Lower lobe of right lung (tissue), 2 donors: ENCODE measurements at places on chromosomes 7 and 10.

DNA sequence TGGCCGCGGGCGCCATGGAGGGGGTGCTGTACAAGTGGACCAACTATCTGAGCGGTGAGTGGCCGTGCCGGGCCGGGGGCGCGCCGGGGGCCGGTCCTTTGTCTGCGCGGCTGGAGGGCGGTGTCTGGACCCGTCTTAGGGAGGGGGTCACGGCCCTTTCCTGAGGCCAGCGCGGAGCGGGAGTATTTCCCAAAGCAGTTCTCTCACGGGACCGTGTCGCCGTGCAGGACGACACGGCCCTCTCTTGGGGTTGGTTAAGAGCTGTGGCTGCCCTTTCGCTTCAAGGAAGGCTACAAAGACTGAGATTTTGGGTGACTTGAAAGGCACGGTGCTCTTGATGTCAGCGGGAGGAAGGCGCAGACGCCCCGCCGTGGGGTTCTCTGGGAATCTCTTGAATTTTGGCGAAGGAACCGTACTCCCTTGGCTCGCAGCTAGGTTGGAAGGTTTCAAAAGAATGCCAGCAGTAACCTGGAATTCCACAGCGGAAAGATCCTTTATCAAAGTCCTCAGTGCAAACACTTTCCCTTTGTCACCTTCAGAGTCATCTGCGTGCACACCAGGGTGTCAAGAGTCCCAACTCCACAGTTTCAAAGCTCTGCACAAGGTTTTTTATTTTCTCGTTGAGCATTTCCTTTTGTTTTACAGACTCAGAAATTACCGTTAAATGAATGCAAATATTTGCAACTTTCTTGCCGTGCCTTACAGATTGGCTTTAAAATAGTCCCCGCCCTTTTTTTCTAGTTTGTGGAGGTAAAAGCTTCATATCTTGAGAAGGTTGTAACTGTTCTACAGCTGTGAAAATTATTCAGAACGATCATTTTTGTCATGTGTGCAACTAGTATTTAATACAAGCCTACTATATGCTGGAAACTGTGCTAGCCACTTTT lies 780 bp downstream of the PLEKHA8 start:
- no peak for DNase-seq

- DNase-seq, result no peak
Observed at GRCh38 chr7:149381245-149381644, 79.6 kb downstream of the ZNF777 start.

DNA sequence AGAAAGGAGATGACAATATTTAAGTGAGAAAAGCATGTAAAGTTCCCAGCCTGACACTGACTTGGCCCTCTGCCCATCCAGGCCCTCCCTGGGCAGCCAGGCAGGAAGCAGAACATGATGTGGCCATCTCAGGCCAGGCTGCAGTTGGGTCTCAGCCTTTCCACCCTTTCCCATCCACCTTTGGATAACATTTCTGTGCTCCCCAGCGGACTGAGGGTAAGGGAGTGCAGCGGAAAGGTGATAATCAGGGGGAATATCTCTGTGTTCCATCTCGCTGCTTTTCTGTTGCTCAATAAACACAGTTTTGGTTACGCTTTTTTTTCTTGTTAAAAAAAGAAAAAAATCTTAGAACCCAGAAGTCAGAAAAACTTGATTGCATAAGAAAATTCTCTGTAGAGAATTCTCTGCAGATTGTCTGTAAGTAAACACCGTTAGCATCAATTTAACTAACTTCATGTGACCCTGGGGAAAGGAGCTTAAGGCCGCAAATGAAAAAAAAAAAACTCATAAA lies 37.2 kb upstream of the TARP start:
- peak; percentile 74 for DNase-seq

DNA sequence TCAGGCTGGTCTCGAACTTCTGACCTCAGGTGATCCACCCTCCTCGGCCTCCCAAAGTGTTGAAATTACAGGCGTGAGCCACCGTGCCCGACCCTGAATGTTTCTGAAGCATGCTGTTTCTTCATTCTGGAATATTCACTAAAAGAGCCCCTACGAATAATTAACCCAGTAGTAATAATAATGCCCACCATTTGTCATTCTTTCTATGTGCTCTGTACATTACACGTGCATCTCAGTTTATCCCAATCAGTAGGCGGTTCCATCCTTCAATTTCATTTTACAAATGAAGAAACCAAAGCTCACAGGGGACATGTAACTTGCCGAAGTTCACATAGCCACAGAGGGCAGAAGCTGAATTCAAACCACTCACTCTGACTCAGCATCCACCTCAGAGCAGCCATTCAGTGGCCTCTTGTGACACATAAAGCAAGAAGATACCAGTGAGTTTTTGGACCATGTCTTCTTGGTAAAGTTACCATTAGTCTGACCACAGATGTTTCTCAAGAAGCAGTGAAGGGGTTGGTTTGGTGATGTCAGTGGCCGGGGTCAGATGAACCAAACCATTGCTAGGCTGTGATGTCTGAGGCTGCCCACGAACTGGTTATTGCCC lies 71.9 kb upstream of the DUSP5 start:
- DNase-seq, result no peak

GRCh38 chr10:13516176-13516575 lies 12.6 kb downstream of the BEND7 start:
- no peak for DNase-seq

DNA sequence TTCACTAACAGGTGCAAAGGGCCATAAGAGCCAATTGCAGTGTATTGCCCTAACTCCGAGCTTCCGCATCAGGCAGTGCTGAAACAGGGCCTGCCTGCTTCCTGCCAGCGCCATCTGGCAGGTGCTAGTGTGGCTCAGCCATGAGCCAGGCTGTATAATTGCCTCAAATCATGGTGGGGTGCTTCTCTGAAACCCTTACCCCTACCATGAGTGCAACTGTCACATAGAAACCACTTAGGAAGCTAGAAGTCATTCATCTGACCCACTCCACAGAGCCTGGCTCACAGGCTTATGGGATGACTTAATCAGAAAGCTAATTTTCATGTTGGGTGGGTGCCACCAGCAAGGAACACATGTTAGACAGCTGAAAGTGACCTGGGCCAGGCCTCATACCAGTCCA lies 133.3 kb upstream of the LAMB4 start:
- DNase-seq, result no peak

DNA sequence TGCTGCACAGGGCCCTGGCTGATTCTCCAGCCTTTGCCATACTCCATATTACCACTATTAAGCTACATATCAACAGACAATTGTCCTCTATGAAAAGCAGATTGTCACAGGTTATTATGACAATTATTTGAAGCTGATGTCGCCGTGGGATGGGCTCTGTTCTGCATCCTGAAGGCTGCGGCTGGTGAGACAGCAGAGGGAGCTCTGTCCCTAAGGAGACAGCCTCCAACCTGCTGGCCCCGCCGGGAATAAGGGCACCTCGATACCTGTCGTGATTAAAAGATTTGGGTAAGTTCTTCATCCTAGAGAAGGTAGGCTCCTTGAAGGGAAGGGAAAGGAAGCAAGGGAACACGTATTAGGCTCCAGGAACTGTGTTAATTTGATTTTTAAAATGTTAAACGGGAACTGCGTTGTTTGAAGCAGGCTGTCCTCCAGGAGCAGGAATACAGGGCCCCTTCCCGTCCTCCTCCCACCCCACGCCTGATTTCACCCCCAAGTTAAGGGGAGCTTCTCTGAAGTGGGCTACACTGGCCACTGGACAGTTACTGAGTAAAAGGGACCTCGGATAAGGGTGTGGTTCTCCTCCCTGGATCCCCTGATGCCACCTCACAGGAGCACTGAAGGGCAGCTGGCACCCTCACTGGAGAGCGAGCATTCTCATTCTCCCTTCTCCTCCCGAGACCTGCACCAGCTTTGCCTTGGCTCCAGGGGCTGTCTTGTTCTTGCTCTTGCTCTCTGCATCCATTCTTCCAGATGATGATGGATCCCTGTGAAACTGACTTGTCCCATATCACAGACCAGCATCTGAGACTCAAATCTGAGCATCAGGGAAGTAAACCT lies 11.8 kb upstream of the TIAL1 start:
- peak; percentile 64 for DNase-seq

GRCh38 chr10:29925771-29926692 lies 133.4 kb downstream of the JCAD start:
- DNase-seq, result no peak

- DNase-seq, result no peak
Observed at GRCh38 chr10:73168465-73168803, 515 bp downstream of the FAM149B1 start.

DNA sequence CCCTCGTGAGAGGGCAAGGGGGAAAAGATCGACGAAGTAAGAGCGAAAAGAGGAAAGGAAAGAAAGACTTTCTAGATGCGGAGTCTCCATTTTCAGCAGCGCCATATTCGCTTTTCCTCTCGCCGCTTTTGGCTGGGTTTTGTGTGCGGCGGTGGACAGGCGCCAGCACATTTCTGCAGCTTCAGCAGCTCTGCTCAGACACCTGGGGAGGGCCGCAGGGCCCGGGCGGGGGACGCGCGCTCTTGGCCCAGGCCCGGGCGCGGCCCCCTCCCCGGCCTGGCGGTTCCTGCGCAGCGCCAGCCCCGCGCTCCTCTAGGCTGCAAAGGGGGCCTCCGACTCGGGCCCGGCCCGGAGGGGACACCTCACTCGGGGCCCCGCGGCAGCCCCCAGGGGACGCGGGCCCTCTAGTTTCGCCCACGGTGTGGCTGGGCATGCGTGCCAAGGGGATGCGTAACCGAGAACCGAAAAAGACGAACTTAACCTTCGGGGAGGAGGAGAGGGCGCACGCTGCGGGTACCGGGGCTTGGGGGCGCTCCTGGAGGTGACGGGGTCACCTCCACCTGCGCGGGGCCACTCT lies 34.5 kb upstream of the EBLN1 start:
- peak; percentile 61 for DNase-seq

DNA sequence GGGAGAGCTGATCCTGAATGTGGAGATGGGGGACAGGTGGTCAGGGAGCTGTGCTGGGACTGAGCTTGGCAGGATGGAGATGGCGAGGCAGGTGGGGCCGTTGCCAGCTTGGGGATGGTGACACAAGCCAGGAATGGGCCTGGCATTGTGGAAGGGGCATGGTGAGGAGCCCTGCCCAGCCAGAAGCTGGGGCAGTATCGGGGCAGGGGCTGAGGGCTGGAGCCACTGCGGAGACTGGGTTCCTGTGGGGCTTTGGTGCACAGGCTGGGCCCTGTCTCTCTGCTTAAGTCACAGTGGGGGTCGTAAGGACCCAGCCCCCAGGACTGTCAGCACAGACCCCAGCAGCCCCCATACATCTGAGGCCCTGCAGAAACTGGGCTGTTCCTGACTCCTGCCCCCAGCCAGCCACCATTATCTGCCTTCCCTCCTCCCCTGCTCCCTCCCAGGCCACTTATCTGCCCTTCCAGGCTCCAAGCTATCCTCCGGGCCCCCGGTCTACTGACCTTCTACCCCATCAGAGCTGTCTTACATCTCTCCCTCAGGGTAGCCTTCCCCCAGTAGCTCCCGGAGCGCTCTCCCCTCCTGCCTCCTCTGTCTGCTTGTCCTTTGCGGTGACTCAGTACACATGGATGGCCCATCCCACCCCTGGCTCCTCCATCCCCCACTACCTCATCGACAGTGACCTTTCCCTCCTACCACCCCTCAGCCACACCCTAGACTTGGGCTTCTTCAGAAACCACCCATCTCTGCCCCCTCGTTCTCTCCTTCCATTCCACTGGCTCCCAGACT lies 44.2 kb downstream of the PPIF start:
- peak; percentile 24 for DNase-seq

- DNase-seq, result no peak
Observed at GRCh38 chr10:11110539-11110938, 92.9 kb downstream of the CELF2 start.

DNA sequence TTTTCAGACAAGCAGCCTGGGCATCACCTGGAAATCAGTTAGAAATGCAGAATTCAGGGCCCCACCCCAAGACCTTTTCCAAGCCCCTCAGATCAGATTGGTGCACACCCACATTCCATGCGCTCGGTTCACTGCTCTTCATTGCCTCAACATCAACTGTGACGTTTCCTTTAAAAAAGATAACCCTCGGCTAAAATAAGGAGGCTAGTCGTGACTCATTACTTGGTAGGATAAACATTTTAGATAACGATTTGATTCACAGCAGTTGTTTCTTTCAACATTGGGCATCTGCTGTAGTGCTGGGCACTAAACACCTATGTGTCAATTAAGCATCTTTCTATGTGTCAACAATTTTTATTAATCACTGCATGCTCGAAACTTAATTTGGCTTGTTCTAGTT lies 191.1 kb upstream of the LRGUK start:
- no peak for DNase-seq

DNA sequence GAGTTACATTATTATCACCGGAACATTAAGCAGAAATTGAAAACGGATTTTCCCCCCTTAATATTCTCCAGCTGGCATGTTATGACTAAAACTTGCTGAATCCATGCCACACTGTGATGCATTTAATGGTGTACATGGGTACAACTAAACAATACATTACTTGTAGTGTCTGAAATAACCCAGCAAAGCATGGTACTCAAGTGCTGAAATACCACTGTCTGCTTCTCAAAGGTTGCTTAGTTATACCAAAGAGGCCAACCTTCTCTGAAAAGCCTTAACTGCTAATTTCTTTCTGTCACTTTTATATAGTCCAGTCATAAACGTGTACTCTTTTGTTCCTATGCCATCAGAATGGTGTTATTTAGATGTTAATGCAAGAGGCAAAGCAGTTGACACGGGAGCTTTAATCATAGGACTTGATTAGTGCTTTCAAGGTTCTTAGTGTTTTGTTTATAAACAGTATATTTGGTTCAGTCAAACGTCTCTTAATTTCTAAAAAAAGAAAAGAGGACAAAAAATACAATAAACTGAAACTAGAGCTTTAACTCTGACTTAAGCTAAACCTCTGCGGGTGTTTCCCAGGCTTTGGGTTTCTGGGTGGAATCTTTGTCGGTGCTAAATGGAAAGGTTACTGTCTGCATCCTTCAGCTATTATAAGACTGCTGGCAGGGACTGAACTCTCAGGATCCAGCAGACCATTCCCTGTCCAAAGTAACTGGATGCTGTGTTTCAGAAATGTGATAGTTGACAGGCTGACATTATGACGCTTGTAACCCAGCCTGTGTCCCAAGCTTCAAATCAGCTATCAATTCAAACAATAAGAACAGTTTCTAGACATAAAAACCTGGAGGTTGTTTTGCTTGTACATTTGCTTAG lies 202.6 kb downstream of the PPP1R3A start:
- no peak for DNase-seq

DNA sequence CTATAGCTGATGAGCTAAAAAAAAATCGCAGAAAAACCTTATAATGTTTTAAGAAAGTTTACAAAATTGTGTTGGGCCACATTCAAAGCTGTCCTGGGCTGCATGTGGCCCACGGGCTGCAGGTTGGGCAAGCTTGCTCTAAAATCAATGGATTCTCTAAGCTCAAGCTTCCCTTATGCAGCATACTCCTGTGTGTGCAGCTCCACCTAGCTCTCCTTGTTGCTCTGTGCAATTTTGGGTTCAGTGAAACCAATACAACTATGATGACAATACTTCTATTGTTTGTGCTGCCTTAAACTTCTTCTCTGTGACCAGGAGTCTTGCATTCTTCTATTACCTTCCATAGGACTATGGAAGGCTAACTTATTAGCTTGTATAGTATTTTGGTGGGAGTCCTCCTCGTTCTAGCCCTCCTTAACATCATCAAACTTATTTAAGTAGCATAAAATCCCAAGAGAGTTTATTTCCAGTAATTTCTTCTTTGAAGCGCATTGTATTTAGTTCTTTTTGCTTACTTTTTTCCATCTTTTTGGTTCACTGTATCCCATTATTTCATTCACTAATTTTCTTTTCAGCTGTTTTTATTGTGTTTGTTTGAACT lies 170.9 kb upstream of the SMIM30 start:
- DNase-seq, result no peak
